ENCODE measurements at places on chromosomes 3 and 15.

GRCh38 chr3:192834428-192834827, 83.2 kb downstream of the MB21D2 start:
- no peak for DNase-seq

DNA sequence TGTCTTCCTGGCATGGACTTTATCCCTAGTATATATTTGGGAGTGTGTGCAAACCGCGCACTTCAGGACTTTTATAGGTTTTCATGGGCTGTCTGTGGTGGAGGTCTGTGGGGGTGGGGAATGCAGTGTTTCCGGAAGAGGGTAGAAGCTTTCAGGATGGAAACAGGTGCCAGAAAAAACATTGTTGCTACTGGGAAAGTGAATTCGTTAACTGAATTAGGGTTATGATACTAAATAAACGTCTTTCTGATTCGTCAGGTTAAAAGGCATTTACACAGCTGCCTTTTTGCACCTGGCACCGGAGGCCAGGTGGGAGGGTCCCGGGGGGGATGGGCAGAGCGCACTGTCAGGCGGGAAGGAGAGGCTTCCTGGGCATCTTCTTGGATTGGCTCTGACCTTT, 62.1 kb downstream of the SLCO3A1 start:
- DNase-seq = no peak

DNA sequence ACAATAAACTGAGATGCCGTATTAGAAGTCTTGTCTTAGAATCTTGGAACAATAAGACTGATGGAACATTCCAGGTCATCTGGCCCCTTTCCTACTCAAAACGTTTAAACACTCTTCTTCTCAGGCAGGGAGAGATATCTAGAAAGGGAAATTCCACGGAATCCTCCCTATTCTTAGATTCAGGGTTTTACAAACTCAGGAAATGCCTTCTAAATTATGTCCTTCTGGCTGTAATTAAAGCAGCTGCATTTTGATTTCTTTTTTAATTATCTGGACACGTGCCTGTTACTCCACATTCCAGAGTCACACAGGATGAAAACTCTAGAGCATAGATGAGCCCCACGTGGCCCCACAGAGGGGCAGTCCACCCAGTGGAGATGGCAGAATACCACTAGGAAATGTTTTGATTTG, 41.5 kb upstream of the MTMR10 start:
- peak; percentile 58 for DNase-seq

DNA sequence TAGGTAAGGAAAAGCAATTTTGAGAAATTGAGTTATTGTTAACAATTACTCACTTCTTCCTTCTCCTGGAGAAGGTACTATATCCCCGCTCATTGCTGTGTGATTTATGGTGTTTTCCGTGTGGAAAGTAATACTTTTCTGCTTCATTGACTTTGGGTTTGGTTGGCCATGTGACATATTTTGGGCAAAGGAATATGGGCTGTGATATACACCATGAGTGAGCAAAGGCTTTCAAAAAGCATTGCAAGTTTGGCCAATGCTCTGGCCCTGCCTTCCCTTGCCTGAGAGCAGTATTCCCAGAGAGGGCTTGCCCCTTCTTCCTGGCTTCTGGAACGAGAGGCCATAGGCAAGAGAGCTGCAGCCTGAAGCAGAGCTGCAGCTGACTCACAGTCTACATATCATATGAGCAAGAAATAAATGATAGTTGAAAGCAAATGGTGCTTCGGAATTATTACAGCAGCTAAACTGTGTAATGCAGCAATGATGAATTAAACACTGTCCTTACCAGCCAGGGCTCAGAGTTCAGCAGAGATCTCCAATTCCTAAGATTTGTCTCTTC, 216.8 kb upstream of the CD96 start:
- DNase-seq = no peak

DNA sequence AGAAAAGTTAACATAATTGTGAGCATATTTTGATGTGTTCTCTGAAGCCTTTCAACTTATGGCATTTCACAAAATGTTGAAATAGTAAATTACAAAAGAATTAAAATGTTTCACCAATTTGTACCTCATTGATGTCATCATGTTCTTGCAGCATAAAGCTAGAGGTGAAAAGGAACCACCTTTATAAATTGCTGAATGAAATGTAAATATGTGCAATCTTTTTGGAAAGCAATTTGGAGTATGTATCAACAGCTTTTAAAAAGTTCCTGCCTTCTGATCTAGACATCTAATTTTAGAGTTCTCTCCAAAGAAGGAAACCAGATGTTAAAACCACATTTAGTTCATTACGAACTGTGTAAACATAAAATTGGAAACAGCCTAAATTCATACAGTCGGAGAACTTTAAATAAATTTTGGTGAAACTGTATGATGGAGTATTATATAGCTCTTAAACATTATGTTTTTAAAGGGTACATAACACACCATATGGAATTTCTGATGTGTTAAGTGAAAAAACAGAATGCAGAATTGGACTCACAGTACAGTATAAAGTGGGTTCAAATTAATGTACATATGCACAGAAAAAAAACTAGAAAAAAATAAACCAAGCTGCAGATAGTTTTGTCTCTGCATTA, 311.2 kb upstream of the NAALADL2 start:
- DNase-seq = peak; percentile 8

GRCh38 chr3:115580566-115580965, 42.7 kb upstream of the GAP43 start:
- DNase-seq = no peak

- no peak for DNase-seq
Measured at GRCh38 chr3:111173328-111173900, 101.8 kb downstream of the NECTIN3 start.
